Stimulated activated CD8-positive, alpha-beta memory T cell treated with anti-CD3 and anti-CD28 coated beads, Interleukin-7, amount 100 ng/mL, for 48 hours (primary cell): ENCODE measurements at places on chromosomes 4 and X.

DNA sequence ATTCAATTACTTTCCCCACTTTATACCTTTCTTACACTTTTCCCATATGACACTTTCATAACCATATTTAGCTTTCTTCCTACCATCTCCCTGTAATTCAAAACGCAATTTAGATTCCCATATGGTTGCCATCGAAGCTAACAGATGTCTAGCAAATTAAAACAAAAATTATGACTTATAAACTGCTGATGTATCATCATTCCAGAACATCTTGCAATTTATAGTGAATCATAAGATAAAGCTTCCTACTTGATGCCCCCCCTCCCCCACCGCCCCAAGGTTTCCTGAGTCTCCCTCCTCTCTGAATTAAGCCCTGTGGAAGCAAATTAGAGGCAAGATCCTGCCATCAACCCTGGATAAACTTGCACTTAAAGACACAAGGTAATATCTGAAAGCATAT is 5.4 kb downstream of the TSPAN5 start:
- DNase-seq = no peak

GRCh38 chrX:95291561-95291960 is 1393.1 kb upstream of the DIAPH2 start:
- no peak for DNase-seq

GRCh38 chr4:41257257-41257901 is 651 bp downstream of the UCHL1 start:
- DNase-seq = no peak

- DNase-seq = no peak
These were observed 477 bp downstream of the FGF5 start for GRCh38 chr4:80266902-80267380.

GRCh38 chr4:105543881-105544280 is 8.5 kb upstream of the ARHGEF38 start:
- DNase-seq = no peak

DNA sequence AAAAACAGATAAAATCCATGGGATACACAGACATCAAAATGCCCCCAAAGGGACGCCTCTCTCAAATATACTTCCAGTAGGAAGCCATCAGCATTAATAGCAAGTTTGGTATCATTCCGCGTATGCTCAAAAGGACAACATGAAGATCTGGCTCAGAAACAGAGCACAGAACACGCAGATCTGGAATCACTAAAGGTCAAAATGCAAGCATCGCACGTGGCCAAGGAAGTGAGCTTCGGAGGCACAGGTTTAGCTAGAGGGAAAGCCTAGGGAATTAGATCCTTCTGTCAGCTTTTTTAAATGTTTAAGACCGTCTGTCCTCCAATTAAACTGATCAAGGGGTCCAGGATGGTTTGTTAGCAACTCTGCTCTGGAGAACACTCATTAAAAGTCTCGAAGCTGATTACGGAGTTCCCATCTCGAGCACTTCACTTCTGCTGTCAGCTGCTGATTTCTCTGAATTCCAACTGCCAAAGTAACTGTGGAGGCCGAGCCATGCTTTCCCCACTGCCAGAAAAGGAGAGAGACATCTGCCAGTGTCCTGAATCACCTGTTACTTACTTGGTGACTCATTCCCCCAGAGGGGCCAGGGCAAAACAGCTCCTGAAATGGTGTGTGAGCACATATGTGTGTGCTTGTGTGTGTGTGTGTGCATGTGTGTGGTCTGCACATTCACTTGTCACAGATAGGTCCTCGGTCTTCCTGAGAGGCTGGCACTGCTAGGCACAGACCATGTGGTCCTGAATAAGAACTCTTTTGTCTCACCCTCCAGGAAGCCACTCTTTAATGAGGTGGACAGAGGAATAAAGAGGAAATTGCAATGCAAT is 177.7 kb upstream of the PPARGC1A start:
- DNase-seq = no peak

DNA sequence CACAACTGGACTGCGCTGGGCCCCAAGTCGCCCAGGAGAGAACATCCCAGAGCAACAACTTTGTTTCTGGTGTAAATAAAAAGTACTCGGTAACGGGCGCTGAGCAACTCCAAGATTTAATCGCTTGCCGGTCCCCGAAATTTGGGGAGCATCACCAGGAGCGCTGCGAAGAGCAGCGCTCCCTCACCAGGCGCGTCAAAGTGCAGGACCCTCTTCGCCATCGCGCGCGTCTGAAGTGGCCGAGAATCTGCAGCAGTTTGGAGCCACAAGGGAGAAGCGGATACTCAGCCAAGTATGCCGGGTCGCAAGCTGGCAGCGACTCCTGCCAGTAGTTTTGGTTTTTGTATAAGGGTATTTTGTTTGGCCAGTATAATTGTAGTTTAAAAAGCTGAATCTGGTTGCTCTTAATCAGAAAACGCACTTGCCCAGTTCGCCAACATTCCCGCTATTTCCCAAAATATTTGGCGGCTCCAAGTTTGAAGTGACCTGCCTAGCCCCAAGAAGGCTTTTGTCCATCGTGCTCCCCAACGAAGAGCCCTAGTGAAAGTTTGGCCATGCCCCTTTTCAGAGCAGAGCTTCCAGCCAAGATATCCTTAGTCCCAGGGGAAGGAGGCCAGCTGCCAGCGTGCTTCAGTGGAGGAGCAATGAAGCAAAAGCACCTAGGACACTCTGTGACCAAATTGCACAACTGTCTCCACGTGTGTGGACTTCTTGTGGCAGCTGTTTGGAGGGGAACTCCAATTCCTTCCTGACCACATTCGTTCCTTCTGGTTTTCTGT is 557 bp upstream of the KDR start:
- no peak for DNase-seq

GRCh38 chr4:85005865-85006377 is 39.4 kb upstream of the WDFY3 start:
- no peak for DNase-seq

DNA sequence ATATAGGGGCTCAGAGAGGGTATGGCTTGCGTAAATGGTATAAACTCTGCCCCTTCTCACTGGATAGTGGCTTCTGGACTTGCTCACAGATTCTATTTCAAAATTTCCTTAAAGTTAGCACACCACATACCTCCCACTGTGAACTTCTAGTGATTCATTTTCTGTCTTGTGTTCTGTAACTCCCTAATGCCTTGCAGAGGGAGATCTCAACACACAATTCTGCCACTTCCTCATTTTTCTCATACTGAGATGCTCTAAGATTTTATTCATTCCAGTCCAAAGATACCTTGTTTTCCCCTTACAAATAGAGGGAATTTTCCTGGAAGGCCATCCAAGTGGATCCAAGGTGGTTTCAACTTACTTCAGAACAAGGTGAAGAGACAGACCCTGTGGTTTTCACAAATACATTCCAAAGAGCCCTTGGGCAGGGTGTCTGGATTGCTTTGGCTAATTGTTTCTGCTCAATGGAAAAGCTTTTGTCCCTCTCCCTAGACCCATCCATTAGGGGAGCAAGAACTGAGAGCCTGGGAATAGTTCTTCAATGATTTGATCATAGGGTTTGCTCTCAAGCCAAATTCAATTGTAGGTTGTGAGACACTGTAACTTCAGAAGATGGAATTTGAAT is 52.1 kb upstream of the CAPN6 start:
- DNase-seq = no peak

GRCh38 chr4:139508581-139509237 is 47.3 kb downstream of the SETD7 start:
- DNase-seq = no peak

- DNase-seq = no peak
These were observed 234.9 kb downstream of the TECRL start for GRCh38 chr4:64174247-64174882.

- no peak for DNase-seq
These were observed 167.1 kb downstream of the AMELX start for GRCh38 chrX:11460347-11460746.

DNA sequence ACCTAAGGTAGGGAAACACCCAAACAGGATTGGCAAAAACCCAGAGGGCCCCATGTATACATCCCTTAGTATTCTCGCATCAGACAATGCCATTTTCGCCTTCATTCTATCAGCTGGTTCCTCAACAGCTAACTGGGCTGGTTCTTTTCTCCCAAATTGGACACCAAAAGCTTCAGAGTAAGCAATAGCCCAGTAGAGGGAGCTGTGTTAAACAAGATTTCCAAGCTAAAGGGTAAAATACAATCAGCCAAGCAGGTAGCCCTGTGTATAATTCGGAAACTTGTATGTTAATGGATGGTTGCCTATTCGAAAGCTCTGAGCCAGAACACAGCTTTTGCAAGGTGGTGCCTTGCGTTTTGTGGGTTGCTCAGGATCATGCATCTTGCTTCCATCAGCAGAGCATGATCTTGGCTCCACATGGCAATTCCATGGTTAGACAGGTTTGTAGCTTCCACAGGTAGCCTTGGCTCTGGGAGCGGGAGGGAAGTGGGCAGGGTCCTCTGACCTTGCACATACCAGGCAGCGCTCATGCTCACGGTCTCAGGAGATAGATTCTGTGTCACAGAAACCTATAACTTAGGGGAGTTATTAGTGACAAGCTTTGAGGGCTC is 115.2 kb upstream of the LNX1 start:
- no peak for DNase-seq

DNA sequence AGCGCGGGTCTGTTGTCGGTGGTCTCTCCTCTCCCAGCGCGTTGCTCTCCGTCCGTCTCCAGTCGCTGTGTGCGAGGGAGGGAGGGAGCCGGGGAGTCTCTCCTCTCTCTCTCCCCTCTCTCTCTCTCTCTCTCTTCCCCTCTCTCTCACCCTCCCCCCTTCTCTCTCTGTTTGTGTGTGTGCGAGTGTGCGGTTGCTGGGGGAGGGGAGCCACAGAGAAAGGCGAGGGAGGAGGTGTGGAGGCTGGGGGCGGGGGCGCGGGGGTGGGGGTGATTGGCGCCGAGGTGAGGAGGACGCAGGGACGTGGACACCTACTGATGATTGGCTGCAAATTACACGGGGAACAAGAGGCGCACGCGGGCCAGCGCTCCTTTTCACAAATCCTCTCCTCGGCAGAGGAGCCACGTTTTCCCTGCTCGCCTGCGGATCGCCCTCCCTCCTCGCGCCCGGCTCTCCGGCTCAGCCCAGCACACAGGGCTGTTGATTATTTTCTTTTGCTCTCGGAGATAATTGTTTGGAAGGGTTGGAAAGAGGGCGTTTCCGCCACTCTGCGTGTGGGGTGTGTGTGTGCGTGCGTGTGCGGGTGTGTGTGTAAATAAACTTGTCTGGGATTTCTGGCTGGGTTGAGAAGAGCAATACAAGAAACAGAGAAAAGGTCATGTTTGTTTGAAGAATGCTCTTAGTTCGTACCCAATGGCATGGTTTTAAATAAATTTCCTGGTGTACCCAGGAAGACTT is at the start of gene CXXC4:
TSS of gene CXXC4 (minus strand) at position 73 of the 738 bp plus-strand sequence. CDS start 3,092 bp downstream, outside the sequence.
- DNase-seq = no peak

DNA sequence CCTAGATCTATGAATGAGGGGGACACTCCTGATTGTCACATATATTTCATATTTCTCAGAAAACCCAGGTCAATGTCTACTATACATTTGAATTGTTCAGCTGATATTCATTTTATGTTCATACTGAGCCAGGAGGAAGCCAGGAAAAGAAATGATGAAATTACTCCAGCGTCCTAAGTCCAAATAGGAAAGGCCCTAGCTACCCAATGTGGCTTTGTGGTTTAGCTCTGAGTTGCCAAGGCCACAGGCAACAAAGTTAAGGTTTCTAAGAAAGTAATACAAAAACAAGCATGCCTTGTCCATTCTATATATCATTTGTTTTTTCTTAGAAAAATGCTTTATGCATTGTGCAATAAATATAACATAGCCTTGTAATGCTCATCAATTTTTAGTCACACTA is 4.5 kb upstream of the CSN2 start:
- no peak for DNase-seq

DNA sequence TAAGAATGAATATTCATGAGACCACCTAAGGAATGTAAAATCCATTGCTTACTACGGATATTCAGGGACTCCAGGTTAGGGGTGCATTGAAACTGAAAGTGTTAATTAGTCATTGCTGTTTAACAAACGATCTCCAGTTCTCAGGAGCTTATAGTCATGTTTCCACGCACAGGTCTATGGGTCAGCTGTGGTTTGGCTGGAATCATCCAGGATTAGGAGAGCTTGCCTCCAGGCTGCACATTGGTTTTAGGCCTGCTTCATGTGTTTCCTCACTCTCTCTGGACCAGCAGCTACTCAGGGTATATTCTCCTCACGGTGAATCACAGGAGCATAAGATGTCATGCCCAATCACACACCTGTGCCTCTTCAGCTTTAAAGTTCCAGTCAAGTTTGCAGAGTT is 98.9 kb downstream of the ATXN3L start:
- no peak for DNase-seq

DNA sequence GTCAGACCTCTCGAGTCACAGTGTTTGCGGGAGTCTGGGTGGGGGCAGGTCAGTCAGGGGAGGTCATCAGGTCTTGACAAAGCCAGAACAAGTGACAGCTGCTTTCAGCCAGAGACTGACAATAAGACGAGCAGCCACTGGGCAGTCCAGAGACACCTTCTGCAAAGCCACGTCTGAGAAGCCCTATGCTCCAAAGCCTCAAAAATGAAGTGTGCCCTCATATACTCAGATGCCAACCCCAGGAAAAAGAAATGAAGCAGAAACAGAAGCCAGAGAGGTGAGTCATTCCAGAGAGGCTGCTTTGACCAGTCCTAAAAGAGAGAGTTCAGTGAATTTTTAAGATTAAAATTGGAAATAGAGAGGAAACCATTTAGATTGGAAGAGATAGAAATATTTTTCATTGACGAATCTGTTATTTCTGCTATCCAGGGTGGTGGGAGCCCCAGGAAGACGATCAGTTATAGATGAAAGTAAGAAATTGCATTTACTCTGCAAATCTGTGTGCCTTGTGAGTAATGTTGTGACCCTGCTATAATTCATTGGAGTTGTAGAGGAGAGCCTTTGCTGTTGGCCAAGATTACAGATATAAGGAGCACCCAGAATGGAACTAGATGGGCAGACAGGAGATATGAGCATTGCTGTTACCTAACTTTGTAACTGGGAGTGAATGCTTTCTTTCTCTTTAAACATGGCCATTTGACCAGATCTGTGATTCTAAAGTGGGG is 77.9 kb downstream of the LRRC66 start:
- DNase-seq = no peak

DNA sequence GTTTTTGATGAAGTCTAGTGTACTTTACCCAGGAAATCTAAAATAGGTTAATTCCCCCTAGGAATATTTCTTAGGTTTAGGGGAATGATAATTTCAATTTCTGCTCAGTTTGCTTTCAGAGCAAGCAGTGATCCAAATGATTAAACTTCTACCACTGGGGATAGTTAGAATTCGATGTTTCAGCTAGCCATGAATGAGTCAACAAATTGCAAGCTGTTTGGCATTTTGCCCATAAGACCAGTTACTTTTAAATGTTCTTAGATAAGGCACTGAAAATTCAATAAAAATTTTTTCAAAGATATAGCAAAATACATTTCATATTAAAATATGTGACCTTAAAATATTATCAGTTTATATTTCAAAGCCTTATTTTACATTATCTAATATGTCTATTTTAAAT is 993.6 kb downstream of the ARAP2 start:
- no peak for DNase-seq

- DNase-seq = no peak
These were observed 54.1 kb upstream of the WDR17 start for GRCh38 chr4:176011529-176011928.

GRCh38 chr4:119025420-119025819 is 110.2 kb upstream of the MYOZ2 start:
- no peak for DNase-seq
